ENCODE measurements at places on chromosomes 7 and 10.

DNA sequence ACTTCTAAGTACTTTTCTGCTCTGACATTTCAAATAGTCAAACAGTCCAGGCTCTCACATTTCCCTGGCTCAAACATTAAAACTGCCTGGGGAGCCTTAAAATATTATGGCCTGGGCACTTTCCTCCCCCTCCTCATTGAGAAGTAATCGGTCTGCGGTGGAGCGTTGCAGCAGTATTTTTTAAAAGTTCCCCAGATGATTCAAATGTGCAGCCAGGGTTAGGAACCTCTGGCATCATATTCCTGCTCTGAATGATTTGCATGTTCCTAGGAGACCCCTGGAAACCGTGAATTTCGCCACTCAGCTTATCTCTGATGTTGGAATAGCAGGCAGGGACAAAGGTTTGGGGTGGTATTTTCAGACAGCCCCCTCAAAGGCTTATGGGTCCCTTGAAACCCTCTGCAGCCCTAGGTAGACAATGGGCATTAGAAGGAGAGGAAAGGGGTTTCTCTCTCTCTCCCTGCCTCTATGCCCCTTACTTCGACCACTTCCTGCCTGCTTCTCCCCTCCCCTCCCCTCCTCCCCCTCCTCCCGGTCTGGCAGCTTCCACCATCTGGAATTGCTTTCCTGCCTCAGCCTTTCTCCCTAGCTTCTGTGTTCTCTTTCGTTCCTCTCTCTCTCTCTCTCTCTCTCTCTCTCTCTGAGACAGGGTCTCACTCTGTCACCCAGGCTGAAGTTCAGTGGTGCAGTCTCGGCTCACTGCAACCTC, 622.2 kb downstream of the GALNT17 start:
- no peak for DNase-seq

GRCh38 chr10:126283307-126283706, 105.0 kb downstream of the ADAM12 start:
- DNase-seq: no peak

GRCh38 chr7:123216825-123217224, 17.1 kb upstream of the SLC13A1 start:
- no peak for DNase-seq

DNA sequence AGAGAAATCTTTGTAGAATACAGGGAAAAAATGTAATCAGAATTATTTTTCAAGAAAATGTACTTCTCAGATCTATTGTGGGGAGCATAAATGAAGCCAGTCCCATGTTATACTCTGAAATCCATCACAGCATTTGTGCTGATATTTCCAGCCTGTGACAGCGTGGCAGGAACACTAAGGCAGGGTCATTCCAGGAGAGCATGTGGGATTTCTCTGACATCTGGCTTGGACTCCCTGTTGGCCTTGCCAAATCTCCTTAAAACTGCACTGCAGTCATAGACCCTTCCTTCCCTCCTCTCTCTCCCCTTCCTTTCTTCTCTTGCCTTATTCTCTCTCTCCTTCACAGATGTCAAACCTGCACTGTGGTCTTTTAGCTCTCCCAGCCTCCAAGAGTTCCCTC, 6.5 kb upstream of the TSPAN13 start:
- no peak for DNase-seq

DNA sequence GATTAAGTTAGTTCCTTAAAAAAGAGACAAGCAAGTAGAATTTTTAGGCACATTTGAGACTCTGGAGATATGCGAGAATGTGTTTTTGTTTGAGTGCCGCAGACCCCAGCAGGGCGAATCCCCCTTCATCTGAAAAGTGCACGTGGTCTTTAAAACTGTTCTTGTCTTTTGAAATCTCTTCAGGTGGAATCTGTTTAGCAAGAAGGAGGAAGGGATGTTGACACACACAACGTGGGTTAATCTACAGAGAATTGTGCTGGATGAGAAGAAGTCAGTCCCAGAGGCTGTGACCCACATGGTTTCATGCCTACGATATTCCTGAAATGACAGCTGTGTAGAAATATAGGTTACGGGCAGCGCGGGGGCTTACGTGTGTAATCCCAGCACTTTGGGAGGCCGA, 27.1 kb upstream of the ZFAND2A start:
- DNase-seq: no peak

DNA sequence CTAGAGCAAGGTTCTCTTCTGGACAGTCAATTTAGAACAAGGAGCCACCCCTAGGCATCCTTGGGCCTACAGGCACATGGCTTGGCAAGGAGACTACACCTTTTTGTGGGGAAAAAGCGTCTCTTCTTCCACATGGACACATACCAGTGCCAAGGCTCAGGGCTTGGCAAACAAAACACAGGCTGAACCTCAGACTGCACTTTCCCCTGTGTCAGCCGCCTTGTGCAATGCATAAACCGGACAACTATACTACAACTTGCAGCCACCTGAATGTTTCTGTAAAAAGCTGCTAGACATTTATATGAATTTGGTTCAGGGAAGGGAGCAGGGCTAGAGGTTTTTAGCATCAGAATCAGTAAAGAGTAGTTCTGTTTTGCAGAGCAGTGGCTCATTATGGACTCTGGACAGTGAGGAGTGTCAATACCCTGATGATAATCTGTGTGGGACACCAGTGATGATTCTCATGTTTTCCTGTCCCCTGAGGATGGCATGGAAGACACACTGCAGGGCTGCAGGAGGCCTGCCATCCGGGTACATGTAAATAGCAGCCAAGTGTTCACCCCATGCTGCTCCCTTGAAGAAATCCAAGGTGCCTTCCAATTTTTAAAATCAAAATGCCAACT, 118.9 kb downstream of the GATA3 start:
- no peak for DNase-seq

GRCh38 chr10:69751214-69751613, 50.5 kb upstream of the COL13A1 start:
- DNase-seq: no peak

DNA sequence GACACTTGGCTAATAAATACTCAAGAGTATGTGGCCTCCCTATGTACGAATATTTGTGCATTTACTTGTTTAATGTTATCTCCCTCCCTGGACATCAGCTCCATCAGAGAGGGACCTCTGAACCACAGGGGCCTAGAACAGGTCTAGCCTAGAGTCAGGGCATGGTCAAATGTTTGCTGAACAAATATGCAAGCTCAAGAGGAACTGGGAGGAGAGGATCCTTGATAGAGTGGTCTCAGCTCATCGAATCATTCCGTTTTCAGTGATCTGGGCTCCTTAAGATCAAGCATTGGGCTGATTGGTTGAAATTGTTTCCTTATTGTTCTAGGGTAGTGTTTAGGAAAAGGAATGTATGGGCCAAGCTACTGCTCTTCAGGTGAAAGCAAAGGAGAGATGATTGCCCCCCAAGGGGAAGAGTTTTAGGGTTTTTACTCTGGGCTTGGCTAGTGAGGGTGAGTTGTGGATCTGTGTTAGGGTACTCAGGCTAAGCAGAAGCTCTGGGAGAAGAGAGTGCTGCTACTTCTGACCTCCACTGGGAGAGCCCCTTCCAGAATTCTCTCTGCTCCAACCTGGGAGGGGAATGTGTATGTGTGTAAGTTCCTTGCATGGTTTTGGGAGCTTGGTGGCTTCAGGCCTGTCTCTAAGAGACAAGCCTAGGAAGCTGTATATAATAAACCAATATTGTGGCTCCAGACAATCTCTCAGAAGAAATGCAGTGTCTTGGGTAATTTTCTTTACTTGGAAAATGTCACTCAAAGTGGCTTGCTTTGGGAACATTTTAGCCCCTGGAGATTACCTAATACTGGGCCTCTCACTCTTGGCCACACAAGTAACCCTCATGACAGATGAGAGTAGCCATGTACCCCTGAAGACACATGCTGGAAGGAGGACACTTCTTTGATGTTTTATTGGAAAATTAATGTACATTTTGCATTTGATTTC, 110.0 kb downstream of the EMX2 start:
- DNase-seq: no peak

GRCh38 chr10:77601488-77601887, 36.1 kb downstream of the KCNMA1 start:
- no peak for DNase-seq

GRCh38 chr10:70455213-70455630, 13.7 kb upstream of the NODAL start:
- no peak for DNase-seq

GRCh38 chr10:68327889-68328786, 3.7 kb upstream of the HNRNPH3 start:
- no peak for DNase-seq

- no peak for DNase-seq
These were observed 87.7 kb upstream of the PITRM1 start for GRCh38 chr10:3260066-3260834.

- no peak for DNase-seq
These were observed 13.2 kb downstream of the PDGFA start for GRCh38 chr7:506391-506831.

DNA sequence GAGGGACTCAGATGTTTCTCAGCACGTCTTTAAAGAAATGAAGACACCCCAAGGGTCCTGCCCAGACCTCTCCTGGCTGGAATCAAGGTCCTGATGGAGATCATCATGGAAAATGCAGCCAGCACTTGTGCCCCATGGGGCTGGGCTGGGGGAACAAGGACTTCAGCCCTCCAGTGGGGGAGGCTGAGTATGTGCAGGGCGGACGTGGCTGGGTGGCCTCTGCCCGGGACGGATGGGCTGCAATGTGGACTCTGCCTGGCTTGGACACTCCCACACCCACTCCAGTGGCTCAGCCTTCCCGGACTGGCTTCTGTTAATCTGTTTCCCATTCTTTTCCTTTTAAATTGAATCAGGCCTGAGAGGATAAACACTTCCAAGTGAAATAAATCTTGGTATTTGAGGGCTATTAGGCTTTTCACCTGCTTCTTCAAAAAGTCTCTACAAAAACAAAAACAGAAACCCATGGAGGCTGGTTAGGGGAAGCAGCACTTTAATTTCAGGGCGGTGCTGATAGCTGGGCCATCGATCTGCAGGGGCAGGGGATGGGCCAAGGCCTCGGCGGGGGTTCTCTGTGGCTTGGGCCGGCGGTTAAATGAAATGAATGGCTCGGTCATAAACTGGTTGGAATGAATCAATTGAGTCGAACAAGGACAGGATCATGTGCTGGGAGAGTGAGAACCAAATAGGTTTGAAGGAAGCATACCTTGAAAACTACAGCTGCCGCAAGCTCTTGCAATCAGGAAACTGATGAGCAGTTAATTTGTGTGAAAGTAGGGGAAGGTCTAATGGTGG, 51.4 kb downstream of the ADARB2 start:
- no peak for DNase-seq

DNA sequence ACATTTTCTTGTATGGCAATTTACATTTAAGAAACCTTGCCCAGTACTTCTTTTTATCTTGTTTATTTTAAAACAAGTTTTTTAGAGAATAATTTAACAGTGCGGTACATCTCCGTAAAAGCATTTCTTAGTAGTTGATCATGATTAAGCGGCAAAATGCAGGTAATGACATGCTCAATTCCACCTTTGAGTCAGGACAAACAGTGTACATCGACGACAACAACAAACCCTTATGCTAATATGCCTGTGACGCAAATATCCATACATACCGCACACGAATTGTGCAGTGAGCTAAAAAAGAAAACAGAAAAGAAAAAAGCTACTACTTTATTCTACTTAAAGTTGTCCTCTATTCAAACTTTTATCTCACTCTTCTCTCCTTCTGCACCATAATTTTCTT, 1.9 kb downstream of the MAGI2 start:
- DNase-seq: no peak

DNA sequence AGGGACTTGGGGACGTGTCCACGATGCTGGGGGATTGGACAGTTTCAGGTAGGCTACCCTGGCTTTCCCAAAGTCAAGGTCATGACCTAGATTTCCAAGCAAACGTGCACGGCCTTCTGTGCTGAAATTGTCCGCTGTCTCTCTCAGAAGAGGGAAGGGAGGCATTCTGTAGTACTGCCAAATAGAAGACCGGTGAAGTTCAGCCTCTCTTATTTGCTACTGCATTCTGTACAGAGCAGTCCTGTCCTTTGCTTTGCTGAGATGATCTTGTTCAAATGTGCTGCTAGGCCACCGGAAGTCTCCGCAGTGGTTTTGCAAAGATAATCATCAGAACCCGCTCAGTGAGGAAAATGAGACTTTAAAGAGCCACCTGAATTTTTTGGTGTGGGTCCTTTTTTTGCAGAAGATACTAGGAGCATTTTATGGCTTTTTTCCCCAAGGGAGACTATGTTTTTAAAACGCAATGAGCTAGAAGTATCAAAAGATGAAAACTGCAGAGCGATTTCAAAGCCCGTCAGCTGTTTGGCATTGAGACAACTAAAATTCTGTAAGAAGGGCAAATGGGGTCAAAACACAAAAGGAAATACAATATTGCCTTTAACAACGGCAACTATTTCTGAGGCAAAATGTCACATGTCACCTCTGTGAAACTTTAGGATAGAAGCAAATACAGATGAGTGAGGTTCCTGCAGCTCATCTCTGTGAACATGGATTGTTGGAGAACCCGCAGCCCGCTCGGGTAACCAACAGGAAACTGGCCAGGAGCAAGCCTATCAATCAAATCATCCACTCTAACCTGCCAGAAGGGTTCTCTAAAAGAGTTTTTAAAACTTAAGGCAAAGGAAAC, 1.3 kb upstream of the NMT2 start:
- DNase-seq: no peak

- no peak for DNase-seq
These were observed 703.2 kb downstream of the XPNPEP1 start for GRCh38 chr10:109219935-109220605.

DNA sequence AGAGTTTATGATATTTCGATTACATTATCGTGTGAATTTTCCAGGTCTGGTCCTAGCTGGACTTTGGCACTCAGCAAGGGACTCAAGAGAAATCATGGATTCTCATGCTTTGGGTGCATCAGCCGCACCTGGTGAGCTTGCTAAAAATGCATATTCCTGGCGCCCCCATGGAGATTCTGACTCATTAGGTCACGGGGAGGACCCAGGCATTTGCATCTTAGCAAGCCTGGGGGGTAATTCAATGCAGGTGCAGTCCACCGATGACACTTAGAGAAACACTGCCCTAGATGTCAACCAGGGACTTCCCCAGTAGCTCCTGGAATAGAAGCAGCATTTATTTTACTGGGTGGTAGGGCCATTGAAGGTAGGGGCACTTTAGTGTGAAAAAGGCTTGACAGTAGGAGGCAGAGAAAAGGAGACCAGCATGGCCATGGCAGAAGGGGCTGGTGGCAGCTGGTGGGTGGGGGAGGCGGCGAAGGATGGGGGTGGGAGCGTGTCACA, 29.9 kb upstream of the PDCD4 start:
- DNase-seq: no peak

- DNase-seq: no peak
These were observed 920.1 kb upstream of the LRRN3 start for GRCh38 chr7:110170841-110171240.

- DNase-seq: no peak
These were observed 51.8 kb downstream of the LRMDA start for GRCh38 chr10:75483188-75483587.

- no peak for DNase-seq
These were observed 489.2 kb downstream of the MDFIC start for GRCh38 chr7:115410972-115411686.

- no peak for DNase-seq
These were observed 44.8 kb upstream of the FGL2 start for GRCh38 chr7:77244222-77244934.

DNA sequence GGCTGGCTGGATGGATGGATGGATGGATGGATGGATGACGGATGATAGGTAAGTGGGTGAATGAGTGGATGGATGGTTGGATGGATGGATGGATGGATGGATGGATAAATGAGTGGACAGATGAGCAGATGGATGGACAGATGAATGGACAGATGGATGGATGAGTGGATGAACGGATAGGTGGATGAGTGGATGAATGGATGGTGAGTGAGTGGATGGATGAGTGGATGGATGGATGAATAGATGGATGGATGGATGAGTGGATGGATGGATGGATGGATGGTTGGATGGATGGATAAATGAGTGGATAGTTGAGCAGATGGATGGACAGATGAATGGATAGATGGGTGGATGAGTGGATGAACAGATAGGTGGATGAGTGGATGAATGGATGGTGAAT, 340.7 kb upstream of the AUTS2 start:
- DNase-seq: no peak
